ENCODE measurements at places on chromosomes 4 and X. TPM values are rescaled to one million over a fixed set of nuclear protein-coding genes. Genes with fewer than 3 reads are reported as not detected.

DNA sequence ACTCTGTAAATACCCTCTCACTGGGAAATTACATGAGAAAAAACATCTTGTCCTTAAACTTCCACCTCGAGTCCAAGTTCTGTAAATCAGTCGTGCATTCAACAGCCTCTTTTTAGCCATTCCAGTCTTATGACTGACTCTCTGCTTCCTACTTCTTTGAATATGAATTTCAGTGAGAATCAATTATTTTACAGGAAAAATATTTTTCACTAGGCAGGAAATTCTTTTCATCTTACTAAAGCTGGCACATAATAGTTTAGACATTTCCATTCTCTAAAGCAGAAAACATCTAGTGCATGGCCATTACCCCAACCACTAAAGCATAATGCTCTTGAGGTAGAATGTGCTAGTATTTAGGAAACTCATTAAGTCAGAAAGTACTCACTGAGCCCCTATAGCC, 565.7 kb upstream of the FAT1 start:
- no peak for DNase-seq

DNA sequence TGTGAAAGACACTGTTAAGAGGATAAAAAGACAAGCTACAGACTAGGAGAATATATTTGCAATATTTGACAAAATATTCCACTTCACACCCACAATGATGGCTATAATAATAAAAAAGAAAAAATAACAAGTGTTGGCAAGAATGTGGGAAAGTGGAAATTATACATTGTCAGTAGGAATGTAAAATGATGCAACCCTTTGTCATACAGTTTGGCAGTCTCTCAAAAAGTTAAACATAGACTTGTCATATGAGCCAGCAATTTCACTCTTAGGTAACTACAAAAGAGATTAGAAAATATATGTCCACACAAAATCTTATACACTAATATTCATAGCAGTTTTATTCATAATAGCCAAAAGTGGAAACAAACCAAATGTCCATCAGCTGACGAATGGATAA, 5.2 kb upstream of the RADX start:
- no peak for DNase-seq

HUWE1 gene
- total RNA-seq: 35.7 TPM

RAB9A gene
- total RNA-seq: 23.7 TPM

FAM236C gene
- not detected for total RNA-seq

DNAAF6 gene
- 0.05 TPM for total RNA-seq

Data from thymus (tissue), 14 donors.